Left hindlimb (tissue), 1 donor: ENCODE measurements at places on chromosomes 12 and 14.

DNA sequence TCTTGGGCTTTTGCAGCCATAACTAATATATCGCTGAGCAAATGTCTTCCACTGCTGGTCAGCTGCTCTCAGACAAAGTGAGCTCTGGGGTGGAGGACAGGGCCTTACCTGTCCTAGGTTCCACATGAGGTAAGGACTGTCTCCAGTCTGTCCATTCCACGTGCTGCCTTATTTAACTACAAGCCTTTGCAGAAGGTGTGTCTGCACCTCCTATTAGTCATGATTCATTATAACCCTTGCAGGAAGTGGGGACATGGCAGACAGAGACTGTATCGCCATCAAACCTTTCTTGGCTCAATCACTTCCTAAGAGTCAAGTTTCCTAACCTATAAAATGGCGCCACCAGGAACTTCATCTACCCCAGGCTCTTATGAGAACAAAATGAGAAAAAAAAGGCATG is 46.9 kb downstream of the SLC25A47 start:
- no peak for DNase-seq

DNA sequence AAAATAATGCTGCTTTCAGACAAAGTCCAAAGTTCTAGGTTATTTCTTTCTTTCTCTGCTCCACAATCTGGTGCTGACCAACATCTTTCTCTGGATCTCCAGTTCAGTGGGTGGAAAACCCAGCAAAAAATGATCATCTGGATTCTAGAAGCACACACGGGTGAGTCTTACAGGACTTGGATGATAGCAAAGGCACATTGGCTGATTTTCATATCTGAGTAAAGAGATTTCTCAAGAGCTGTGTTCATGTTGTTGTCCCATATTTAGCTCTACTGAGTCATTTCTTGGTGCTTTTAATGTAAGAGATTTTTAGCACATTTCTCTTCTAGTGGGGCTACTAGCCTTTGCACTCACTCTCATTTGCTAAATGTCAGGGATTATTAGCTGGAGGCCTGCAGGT is 336.7 kb downstream of the GALC start:
- DNase-seq = no peak

- no peak for DNase-seq
These were observed 107.3 kb upstream of the ARHGAP5 start for GRCh38 chr14:31969699-31970240.

- no peak for DNase-seq
These were observed 85.9 kb downstream of the RCOR1 start for GRCh38 chr14:102678394-102678793.

DNA sequence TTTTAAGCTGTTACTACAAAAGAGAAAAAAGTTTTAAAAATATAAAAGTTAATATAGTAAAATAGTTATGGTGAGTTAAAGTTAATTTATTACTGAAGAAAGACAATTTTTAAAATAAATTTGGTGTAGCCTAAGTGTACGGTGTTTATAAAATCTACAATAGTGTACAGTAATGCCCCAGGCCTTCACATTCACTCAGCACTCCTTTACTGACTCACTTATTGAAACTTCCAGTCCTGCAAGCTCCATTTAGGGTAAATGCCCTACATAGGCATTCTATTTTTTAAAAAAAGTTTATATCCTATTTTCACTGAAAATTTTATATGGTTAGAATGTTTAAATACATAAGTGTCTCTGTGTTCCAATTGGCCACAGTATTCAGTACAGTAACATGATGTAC is 769.5 kb upstream of the NOVA1 start:
- no peak for DNase-seq

DNA sequence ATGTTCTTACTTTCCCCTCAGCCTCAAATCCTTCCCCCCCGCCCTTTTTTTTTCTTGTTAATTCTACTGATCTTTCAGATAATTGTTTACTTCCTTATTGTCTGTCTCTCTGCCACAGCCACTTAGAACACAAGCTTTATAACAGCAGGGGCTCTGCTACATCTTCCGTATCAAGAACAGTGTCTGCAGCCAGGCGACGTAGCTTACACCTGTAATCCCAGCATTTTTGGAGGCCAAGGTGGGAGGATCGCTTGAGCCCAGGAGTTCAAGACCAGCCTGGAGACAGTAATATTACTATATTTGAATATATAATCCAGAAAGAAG is 5.4 kb downstream of the SOS2 start:
- DNase-seq = no peak

- no peak for DNase-seq
These were observed 91.6 kb upstream of the PAWR start for GRCh38 chr12:79782172-79782900.

DNA sequence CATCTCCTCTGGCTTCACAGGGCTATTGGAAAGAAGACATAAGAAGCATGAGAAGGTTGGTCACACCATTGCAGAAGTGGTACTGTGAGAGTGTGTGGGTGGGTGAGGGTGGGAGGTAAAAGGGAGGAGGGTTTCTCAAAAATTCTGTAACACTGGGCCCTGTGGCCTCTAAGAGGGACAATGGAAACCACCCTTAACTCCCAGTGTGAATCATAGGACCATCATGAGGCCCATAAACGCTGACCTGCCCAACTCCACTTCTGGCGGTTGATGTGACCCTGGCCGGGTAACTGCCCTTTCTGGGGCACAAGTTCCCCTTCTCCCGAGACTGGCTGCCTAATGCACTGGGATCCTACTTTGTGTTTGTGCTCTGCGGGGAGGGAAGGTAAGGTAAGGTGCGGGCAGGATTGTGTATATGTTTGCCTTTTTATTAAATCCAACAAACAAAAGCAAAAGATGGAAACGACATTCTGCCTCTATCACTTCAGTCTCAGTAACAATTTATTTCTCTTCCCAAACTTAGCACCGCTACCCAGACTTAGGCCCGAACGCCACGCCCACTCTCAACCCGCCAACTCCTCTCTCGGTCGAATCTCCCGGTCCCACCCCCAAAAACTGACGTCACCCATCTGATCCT is 551 bp downstream of the METTL1 start:
- peak; percentile 95 for DNase-seq

DNA sequence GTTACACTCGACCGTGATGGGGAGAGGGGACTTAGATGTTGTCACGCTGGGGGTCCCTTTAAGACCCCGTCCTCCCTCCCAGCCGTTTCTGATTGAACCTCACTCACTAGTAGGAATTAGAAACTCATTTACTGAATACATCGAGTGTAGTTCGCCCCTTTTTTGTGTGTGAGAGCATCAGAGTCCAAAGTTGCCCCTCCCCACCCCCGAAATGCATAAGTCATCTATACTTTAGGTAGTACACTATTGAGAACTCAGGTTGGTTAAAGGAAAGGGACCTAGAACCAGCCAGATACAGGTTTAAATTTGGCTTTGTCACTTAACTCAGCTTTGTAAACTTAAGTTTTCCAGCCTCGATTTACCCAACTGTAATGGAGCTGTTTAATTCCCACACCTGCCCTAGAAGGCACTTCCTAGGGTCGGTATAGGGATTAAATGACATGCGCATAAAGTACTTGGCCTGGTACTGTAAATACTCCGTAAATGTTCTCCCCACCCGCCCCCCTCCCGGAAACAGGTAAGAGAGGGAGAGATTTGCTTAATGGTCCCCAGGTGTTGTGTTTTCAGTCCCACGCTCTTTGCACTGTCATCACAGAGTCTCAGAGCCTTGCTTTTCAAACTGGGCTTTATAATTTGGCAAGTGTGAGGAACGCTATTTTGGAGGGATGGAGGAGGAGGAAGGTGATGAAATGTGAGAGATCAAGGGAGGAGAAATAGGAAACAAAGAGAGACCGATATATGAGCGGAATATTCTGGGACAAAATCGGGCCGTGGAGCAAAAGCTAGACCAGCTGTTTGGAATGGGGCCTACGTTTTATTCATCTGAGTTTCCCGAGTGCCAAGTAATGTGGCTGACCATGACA is 897 bp downstream of the SUDS3 start:
- no peak for DNase-seq

GRCh38 chr14:100130521-100130920 is 28.9 kb downstream of the DEGS2 start:
- DNase-seq = peak; percentile 66

DNA sequence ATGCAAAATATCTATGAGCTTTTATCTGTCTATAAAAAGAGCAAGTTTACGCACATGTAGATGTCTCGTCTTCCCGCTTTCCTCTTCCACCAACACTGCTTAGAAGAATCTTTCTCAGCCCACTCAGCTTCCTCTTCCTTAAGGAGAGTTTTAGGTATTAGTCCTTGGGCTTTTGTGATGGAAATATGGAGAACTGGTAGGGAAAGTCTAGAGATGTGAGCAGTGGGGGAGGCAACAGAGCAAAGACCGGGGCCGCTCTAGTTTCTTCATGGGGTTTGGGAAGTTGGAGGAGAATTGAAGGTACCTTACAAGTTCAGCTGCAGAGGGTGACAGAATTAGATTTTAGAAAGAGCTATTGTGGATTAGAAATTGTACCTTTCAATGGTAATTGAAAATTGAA is 56.3 kb upstream of the CPNE8 start:
- no peak for DNase-seq

DNA sequence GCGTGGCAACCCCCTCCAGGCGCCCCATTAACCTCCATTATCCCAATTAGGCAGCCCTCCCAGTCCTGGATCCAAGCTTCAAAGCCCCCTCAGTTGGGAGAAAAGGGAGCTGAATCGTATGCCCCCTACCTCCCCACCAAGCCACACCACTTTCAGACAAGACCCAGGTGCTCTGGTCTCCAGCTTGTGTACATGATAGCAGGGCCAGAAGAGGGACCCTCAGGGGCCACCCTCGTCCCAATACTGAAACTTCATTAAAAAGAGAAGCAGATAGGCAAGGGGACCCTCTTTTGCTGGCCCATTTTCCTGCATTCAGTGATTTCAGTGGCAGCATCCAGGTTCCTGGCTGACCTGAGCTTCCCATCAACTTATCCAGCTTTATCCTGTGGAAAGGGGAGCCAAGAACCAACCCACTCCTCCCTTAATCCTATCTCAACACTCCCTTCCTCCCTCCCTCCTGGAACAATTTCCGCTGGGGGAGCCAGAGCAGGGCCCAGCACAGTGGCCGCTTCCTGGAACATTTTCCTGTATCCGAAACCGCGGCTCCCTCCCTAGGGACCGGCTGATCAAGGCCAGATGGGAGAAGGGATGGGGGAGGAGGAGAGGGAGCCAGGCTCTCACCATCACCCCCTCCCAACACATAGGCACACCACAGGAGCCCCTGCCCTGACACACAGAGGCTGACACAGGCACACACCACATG is 9.5 kb upstream of the SP7 start:
- DNase-seq = peak; percentile 85

GRCh38 chr12:1122786-1123185 is 131.8 kb downstream of the ERC1 start:
- DNase-seq = no peak

DNA sequence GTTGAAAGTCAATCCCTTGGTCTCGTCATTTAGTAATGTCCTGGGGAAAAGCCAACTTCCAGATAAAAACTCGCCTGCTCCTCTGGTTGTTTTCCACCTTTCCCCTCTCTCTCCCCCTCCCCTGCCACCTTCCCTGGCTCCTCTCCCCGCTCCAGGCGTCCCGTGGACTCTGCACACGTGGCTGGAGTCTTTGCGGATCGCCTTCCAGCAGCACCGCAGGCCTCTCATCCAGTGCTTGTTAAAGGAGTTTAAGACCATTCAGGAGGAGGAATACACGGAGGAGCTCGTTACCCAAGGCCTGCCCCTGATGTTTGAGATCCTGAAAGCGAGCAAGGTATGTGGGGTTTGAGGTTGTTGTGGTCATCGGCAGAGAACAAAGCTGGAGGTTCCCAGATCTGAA is 65.8 kb upstream of the PWP1 start:
- no peak for DNase-seq

DNA sequence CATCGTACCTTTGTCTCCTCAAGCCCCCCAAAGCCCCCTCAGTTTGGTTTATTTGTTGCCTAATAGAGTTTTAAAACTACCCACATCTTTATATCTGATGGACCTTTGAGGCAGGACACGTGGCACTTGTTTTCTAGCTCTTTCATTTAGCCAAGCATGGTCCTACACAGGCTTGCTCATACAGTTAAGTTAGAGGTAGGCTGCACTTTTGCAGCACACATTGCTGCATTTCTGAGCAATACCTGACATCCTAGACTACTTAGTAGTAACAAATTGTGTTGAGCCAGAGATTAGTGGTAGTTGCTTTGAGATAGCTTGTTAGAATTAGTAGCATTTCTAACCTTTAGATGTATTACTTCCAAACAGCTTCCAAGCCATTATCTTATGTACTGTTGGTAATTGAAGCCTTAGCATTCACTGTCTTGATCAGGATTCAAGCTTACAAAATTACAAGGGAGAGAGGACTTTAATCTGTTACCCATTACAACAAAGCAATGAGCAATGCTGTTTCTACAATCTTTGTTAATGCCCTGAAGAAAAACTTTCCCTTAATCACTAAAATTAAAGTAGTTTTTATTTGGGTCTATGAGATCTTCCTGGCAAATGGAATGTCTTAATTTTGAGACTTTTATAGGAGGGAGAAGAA is 96.6 kb downstream of the WNK1 start:
- DNase-seq = no peak

- peak; percentile 92 for DNase-seq
These were observed 244.4 kb downstream of the ZFP36L1 start for GRCh38 chr14:68548194-68549076.

DNA sequence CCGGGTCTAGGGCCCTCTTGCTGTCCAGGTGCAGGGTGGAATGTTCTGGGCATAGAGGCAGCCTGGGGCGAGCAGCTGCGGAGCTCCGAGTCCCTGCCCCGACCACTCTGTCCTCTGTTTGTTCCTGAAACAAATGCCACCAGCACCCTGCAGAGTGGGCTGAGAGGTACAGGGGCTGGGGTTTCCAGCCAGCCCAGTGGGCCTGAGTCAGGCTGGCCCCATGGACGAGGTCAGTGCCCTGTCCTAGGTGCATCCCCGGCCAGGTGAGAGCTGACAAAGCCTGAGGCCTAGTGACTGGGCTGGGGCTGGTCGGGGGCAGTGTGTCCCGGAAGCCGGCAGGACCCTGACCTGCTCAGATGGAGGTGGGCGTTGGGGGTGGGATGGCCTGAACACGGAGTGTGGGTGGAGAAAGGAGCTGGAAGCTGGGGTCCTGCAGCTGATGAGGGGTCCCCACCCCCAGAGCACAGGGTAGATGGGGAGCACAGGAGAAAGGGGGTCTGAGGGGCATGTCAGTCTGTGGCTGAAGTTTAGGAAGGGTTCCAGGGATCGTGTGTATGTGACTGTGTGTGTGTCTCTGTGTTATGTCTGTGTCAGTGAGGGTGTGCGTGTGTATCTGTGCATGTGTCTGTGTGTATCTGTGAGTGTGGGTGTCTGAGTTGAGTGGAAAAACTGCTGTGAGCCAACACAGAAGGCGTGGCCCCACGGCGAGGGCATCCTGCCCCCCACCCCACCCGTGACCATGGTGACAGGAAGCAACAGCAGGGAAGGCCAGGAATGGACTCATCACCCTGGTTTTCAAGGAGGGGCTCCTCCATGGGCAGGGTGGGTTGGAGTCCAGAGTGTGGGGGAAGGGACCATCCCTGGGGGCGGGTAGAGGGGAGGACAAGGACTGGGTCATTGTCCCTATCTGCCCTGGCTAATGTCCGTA is 2.4 kb upstream of the CRIP1 start:
- peak; percentile 73 for DNase-seq

- DNase-seq = no peak
These were observed 909.6 kb downstream of the VRK1 start for GRCh38 chr14:97706819-97707218.
